ENCODE measurements at places on chromosomes 2 and 18. TPM values are rescaled to one million over a fixed set of nuclear protein-coding genes. Genes with fewer than 3 reads are reported as not detected.

The COLEC12 gene
- 0.28 TPM for total RNA-seq

The TUBB8B gene
- not detected for total RNA-seq

The MROH2A gene
- not detected for total RNA-seq

The AGXT gene
- not detected for total RNA-seq

All from smooth muscle cell of the umbilical artery (primary cell).